ENCODE measurements at places on chromosomes 7 and 10. TPM values are rescaled to one million over a fixed set of nuclear protein-coding genes. Genes with fewer than 3 reads are reported as not detected.

DNA sequence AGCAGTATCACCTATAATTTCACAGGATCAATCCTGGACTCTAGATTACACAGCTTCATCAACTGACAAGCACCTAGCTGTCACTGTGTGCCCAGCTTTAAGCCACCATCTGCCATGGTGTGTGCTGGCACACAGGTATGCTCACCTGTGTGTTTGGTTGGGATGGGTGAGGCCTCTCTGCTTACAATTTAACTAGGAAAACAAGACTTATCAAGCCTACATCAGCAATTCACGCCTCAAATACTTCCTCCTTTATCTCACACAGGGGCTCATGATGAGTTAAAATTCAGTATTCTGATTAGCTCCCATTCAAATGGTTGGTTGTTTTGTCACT, 608.2 kb downstream of the PARD3 start:
- no peak for DNase-seq

The TMEM229A gene
- total RNA-seq, result 58.8 TPM

GRCh38 chr7:44153948-44154335, 12.8 kb upstream of the MYL7 start:
- DNase-seq, result no peak

DNA sequence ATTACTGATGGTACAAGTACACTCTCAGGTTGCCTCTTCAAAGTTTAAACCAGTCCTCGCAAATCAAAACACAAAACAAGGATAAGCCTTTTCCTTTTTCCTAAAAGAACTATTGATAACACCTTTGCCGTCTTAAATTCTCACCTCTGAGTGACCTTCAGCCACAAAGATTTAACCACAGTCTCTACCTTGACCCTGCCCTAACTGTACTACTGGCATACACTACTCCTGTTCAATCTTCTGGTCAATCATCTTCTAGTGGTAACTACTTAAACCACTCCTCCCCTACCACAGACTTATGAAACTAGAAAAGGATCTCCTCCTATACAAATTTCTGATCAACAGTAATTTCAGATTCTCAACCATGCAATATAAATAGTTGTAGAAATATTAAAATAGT, 15.1 kb downstream of the UPF2 start:
- DNase-seq, result no peak

The FOXI2 gene
- 0.47 TPM for total RNA-seq

DNA sequence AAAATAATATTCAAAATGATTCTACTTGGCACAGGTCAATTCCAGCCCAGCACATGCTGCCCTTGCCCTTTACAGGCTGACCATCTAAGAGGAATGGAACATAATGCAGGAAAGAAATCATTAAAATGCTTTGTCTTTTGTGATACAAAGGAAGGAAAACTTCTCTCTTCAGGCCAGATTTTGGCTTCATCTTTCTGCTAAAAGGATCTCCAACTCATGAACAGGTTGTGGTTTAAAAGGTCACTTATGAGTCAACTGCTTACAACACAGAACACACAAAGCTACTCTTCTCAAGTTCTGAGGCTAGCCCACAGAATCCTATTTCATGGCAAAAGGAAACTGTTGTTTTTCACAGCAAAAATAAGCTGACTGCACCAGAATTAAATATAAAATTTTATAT, 197.1 kb downstream of the DOCK4 start:
- no peak for DNase-seq

The FZD8 gene
- total RNA-seq, result 13.0 TPM

DNA sequence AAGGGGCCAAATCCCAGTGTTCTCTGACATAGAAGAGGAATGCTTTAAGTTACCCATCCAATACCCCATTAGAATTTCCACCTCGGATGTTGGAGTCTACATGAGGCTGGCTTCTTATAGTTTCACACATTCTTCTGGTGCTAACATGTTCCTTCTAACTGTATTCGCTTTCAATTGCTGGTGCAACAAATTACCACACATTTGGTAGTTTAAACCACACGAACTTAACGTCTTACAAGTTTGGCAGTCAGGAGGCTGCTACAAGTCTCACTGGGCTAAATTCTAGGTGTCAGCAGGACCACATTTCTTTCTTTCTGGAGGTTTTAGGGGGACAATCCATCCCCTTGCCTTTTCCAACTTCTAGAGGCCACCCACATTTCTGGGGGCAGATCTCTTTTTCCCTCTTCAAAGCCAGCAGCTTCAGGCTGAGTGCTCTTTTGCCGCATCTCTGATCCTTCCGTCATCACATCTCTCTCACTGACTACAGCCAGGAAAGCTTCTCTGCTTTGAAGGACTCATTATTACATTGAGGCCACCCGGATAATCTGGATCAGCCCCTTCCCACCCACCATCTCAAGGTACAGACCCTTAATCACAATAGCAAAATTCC, 5.1 kb upstream of the MACC1 start:
- no peak for DNase-seq

Measured in testis (tissue), 5 donors.